ENCODE measurements at places on chromosomes 11 and 22.

DNA sequence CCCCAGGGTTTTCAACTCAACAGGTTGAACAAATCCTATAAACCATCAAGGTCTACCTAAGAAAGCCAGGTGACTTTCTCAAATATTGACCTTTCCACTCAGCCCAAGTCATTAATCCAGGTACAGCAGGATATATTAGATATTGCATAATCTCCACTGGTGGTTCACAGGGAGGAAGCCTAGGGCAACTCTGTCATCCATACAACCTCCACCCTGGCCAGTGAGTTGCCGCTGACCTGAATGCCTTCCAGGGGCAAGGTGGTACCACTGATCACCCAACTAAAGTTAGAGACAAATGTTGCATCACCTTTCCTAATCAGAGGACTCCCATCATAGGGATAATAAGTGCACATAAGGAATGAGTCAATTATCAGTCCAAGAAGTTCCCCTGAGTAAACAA, 22.9 kb downstream of the GUCD1 start:
- DNase-seq: no peak

- no peak for DNase-seq
Measured at GRCh38 chr11:21653951-21654421, 538.9 kb upstream of the ANO5 start.

- DNase-seq: no peak
Measured at GRCh38 chr11:35078470-35078735, 60.6 kb upstream of the CD44 start.

DNA sequence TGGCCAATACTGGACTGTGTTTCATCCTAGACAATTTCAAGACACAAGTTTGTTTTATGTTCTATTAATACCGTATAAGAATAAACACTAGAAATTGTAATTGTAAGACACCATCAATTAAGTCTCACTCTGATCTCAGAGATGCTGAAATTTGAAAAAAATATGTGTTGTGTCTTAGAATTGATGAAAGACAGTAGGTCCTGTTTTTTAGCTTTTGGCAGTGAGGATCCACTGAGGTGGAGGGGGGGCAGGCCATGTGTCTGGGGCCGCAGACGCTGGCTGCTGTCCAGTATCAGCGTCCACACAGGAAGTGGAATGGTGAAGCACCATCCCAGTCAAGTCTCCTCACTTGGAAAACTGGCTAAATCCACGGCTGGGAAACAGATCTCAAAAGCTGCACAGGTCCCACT, 22.5 kb upstream of the ALG8 start:
- no peak for DNase-seq

DNA sequence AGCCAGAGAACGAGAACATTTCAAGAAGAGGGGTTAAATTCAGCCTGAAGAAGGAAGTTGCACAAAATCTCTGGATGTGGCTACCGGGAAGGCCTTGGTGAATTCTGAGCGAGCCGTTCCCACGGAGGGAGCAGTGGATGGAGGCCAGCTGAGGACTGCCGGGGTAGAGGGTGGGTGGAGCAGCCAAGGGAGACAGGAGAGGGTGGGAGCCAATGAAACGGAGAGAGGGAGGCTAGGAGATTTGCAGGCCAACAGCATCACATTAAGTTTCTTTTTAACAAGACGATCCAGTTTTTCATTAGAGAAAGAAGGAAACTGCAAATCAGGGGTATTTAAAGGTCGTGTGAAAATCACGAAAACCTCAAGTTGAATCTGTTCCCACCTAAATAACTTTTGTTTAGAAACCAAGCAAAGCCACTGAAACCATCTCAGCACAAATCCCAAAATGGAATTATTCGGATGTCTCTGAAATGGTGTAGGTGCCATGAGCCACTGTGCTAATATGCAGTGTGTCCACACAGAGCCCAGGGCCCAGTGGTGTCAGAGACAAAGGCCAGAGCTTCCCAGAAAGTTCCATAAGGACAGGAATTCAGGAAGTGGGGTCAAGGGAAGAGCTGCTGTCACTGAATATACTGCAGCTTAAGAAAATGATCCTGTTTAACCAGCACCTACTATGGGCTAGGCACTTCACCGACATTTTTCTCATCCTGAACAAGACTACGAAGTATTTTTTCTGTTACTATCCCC, 59.7 kb upstream of the SLC35C1 start:
- no peak for DNase-seq

- no peak for DNase-seq
Measured at GRCh38 chr22:44195189-44195871, 14.6 kb downstream of the PARVG start.

All from AG04450 (cell line).